Activated CD8-positive, alpha-beta memory T cell treated with anti-CD3 and anti-CD28 coated beads for 48 hours (primary cell): ENCODE measurements at places on chromosomes 1 and 21.

- DNase-seq, result no peak
Measured at GRCh38 chr1:82795508-82796149, 994.9 kb downstream of the ADGRL2 start.

DNA sequence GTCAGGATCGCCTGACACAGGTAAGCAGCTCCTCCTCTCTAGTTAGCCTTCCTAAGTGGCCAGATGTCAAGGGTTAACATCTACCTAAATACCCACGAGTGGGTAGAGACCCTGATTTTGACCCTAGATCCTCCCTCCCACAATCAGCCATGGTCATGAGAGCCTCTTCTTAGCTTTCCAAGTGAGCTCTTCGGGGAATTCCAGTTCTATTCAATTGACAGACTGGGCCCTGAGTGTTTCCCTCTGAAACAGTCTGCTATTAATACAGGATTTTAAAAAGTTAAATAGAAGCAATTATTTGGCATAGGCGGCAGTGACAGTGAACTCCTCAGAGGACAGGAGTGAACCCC lies 28.1 kb downstream of the C2CD2 start:
- DNase-seq, result no peak

DNA sequence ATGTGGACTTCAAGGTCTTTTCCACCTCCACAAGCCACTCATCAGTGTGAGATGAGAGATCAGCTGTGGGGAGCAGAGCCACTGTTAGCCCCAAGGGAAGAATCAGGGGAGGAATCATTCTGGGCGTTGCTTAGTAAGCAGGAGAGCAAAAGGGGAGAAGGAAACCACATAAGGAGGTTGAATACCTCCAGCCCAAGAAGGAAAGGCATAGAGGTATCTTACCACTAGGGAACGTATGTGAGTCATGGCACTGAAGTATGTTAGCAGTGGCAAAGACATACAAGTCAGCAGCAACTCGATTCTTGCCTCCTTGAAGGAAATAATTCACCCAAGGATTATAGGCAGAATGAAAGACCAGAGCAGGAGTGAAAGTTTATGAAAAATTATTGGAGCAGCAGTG lies 31.6 kb upstream of the SLC5A9 start:
- DNase-seq, result no peak

- no peak for DNase-seq
Measured at GRCh38 chr1:8078176-8078671, 52.1 kb upstream of the ERRFI1 start.

GRCh38 chr1:201739492-201740085 lies 89.4 kb upstream of the IPO9 start:
- peak; percentile 11 for DNase-seq

GRCh38 chr1:11787251-11787803 lies 18.4 kb downstream of the MTHFR start:
- DNase-seq, result no peak

GRCh38 chr1:76381450-76382097 lies 307.0 kb downstream of the ST6GALNAC3 start:
- DNase-seq, result no peak

GRCh38 chr1:163168053-163168452 lies 34.7 kb downstream of the RGS5 start:
- no peak for DNase-seq

DNA sequence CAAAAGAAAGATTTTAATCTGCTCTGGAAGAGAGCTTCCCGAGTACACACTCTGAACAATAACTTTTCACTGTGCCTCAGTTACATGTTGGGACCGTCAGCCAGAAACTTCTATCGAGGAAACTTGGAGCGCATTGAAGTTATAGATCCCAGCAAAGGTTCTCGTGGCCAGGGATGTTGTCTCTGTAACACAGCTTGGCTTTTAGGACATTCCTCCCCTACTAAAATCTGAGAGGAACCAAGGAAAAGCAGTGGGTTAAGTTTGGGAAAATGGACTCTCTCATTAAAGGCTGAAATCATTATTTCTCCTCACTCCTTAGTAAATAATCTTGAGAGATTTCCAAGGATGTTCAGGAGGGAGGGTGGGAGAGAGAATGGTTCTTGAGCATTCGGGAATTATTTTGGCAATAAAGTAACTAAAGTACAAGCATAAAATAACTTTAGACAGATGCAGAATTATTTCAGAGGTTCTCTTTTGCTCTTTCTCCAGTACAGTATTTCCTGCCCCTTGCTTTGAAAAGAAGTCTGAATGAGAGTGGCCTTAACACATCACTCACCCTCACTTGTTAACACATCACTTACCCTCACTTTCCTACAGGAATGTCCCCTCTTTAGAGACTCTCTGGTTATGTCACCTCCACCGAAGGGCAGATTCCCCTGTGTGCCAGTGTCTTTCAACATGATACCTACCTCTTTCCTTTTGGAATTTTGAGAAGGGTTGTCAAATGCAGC lies 1.8 kb upstream of the NFIA start:
- DNase-seq, result no peak

DNA sequence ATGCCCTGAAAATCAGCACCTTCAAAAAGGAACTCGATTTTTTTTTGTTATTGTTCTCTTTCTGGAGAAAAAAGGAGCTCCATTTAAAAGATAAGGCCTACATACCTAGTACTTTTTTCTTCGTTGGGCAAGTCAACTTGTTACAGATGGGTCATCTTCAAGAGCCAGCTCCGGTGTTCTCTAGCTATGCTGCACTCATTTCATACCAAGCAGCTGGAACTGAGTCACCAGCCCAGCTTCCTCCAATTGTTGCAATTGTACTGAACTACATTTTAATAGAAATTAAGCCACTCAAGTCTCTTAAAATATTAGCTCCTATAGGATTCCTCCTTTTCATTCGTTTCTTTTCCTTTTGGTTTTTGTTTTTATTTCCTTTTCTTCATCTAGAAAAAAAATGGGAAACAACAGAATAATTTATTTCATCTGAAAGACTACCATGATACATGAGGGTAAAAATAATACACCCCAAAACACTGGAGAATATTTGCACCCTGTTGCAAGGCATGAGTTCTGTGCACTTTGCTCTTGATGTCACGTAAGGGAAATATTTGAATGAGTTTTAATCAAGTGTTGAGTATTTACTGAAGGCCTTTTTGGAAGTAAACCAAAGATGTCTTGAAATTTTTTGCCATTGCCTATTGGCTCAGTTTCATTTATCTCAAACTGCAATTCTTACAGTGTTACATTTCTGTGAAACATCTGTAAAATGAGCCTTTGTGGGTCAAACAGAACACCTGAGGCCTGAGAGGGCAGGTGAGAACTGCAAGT lies 60.5 kb downstream of the CLIC4 start:
- DNase-seq, result no peak

DNA sequence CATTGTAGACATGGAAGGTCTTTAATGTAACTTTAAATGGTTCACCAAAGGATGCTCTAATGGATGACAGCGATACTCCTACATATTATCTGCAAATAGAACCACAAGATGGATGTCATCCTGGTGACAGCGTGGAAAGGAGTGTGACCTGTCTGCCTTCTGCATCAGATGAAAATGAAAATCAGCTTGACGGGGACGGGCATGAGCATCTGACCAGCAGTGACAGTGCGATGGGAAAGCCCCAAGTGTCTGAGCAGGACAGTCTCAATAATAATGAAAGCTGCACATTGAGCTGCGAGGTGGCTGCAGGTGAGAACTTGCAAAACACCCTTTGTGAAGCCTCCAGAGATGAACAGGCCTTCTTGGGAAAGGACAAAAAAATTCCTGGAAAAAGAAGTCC lies 25.2 kb downstream of the CNST start:
- DNase-seq, result no peak

DNA sequence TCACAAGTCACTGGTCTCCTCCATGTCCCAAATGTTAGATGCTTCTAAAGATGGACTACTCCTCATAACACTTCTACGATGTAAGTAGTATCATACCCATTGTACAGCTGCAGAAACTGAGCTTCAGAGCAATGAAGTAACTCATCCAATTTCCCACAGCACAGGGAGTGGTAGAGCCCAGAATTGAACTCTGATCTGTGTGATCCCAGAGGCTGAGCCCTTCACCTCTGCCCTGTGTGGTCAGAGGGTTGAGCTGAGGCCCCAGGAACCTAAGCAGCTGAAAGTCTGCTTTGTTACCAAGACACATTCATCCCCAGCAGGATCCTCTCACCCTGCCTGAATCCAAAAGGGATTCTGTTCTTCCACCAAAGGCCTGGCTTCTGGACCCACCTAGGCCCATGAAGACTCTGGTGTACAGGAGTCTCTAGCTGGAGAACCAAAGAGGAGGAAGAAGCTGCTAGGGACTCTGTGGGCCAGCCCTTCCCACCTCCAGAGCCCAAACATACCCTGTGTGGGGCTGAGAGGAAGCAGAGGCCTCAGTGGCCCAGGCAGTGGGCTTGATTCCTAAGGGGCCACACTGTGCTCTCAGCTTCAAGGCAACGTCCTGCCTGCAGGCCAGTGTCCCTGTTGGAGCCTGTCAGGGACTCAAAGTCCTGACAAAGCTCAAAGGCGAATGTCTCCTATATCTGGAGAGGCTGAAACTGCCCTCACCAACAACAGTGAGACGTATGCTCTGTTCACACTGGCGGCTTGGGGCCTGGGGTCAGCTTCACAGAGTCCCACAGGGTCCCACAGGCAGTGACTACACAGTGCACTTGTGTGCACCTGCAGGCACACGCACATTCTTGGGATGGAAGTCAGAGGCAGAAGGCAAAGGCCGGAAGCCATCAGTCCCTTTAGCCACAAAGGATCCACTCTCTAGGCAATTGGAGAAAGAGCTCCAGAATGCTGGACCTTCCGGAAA lies 40.4 kb upstream of the SLC30A1 start:
- no peak for DNase-seq

DNA sequence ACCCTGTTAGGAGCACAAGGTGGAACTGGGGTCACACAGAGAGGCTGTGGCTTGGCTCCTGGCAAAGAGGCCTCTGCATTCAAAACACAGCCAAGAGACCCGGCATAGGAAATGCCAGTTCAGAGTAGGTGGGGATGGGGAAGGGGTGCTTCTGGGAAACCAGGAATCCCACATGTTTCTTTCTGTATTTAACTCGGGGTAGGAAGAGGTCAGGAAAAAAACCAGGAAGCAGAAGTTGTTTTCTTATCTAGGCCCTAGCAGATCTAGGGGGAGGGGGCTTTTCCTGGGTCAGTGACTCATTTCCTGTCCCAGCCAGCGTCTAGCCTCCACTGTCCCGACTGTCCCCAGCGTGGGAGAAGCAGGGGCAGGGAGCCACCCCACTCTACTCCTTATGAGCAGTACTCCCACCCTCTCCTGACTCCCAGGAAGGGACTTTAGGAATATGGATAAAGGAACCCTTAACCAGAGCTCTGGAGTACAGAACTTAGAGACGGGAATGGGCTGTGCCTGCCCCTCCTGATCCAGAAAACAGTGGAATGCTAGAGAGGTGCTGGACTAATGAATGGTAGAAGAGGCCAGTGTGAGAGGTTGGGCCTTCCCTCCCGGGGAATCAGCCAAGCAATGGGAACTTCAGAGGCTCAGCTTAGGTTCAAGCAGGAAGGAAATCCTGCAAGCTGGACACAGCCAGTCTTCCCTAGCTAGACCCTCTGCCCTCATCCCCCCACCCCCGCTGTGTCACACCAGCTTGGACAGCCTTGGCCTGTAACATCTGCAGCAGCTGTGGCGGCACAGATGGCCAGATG lies 5.7 kb downstream of the FHL3 start:
- DNase-seq, result no peak

DNA sequence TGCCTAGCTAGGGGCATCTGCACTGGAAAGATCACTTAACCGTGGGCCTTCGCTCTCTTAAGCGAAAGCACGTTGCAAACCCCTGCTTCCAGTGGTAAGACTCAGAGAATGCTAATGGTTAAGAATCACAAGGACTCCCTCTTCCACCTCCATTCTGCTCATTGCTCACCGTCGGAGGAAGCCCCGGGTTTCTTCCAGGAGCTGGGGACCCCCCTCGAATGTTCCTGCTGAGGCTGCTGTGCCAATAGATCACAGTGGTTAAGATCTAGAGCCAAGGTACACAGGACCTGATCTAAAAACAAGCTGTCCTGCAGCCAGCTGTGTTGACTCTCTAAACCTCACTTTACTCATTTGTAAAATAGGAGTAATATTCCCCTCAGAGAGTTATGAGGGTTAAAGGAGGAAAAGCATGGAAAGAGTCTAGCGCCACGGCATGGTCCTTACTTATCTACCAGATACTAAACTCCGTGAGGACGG lies 765 bp downstream of the VAMP3 start:
- no peak for DNase-seq

DNA sequence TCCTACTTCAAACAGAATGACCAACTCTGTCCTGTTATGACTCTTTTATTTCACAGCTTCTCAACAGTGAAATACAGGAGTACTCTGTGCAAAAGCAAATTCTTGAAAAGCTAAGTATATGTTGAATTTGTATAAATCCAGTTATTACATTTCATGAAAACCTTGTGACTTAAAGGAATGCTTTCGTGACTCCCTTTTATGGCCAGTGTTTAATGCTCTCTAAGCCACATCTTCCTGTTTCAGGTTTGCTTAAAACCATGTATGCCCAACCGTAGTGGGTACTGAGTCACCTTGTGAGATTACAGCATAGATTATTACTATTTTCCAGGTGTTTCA lies 40.2 kb upstream of the KIF1B start:
- DNase-seq, result no peak

- DNase-seq, result no peak
Measured at GRCh38 chr1:41362749-41363590, 1.7 kb downstream of the FOXO6 start.

DNA sequence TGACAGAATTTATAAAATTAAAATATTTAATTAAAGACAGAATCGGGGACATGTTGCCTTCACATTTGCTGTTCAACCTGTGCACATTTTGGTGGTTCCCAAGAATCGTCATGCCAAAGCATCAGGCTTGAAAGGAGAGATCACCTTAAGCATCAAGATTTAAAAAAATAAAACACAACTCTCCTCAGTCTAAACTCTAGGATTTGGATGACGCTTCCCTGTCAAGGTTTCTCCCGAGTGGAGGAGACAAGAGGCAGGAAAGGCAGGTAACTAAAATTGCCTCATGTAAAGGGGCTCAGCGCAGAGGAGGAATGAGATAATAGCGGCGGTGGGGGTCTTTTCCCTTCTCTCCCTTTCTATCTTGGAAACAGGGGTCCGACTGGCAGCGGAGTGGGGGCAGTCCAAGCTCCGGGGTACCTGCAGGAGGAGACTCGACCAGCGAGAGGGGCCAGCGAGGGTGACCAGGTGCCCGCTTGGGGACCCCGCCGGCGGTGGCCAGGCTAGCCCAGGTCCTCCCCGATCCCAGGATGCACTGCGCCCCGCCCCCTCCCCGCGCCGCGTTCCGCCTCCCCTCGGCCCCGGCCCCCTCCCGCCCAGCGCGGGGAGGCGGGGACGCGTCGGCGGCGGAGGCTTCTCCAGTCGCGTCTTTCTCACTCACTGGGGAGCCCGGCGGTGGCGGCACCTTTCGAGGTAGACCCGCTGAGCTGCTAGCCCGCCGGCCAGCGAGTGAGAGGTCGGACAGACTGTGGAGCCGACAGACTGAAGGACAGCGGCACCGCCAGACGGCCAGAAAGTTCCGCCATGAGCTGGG lies at the start of gene FNBP1L:
Gene FNBP1L, plus strand, starts transcription at position 638 of the 811 bp plus-strand sequence. Its CDS starts 164 bp downstream, at position 802.
- no peak for DNase-seq

DNA sequence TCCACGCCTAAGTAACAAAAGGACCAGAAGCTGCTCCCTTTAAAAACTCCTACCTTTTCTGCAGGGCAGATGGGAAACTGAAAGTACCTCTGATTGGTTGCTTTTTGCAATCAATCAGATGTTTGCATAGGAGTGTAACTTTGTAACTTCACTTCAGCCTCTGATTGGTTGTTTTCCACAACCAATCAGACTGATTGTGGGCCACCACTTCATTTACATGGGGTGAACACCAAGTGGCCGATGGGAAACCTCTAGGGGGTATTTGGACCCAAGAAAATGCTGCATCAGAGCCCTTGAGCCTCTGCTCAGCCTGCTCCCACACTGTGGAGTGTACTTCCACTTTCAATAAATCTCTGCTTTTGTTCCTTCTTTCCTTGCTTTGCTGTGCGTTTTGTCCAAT lies 32.8 kb upstream of the CD1D start:
- DNase-seq, result no peak
